ENCODE measurements at places on chromosomes 12 and 14. TPM values are rescaled to one million over a fixed set of nuclear protein-coding genes. Genes with fewer than 3 reads are reported as not detected.
A peak's percentile ranks its signal among the peaks of the same experiment; 100 is the strongest.

NAV3 gene
- 3.3 TPM for total RNA-seq

NFE2 gene
- 0.74 TPM for total RNA-seq

DNAI7 gene
- 0.89 TPM for total RNA-seq

GRCh38 chr12:79344855-79345847 lies 345.6 kb downstream of the PAWR start:
- DNase-seq, result no peak

DNA sequence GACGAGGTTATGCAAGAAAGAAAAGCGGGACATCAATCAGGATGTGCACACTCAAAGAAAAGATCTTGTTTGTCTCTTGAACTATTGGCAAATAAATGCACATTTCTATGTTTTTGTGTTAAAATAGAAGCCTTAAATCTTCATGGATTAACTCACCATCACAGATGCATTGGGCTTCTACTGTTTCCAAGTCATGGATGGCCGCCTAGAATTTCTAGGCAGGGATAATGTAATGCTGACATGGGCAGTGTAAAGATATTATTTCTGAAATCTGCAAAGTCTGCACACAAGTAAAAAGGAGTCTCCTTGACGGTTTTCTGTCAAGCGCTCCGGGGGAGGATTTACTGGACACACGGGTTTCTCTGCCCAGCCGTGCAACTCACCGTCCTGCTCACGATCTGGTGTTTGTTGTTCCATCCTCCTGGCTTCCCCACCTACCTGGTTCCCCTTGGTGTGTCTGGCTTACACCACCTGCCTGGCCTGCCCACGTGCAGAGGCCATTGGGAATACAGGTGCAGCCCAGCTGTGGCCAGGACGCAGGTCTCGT lies 103.3 kb upstream of the FZD10 start:
- DNase-seq, result no peak

- DNase-seq, result no peak
These were observed 232.9 kb downstream of the CHST11 start for GRCh38 chr12:104689635-104690034.

- DNase-seq, result no peak
These were observed 66.4 kb downstream of the UNC79 start for GRCh38 chr14:93496856-93497741.

DNA sequence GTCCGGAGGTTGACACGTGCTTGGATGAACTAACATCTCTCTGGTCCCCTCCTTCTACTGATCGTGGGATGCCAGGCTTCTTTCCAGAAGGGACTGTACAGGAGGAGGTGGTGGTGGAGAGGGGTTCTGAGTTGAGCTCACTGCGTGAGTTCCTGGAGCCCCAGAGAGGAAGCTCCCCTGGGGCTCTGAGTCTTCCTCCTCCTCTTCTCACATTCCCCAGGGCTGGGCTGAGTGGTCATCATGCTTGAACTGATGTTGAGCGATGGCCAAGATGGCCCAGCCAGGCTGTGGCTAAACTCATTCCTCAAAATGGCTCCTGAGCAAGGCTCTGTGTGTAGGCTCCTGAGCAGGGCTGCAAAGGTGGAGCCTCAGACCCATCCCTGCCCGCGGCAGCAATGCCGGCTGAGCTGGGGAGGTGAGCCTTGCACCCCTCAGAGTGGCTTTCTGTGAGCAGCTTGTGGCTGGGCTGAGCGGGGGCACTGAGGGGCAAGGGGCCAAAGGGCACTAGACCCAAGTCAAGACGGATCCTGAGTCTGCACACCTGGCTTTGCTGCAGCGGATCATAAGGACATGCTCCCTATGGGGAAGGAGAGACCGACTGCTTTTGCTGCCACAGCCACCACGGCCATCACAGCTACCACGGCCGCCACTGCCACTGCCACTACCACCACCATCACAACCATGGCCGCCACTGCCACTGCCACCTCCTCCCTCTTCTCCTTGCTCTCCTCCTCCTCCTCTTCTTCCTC lies 35.4 kb downstream of the MEG3 start:
- peak; percentile 7 for DNase-seq

DNA sequence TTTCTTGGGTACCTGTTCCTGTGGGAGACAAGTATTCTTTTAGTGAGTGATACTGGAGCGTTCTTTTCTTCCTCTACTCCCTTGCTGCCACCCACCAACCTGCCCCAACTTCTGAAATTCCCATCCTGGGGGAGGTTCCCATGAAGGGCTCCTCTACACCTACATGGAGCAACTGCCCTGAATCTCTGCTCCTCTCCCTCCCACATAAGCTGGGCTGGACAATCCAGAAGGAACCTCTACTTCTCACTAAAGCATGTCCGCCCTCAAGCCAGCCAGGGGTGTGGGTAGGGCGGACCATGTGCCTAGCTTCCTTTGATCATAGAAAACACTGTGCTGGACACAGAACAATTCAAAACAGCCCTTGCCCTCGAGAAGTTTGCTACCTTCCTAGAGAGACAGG lies 25.9 kb upstream of the ESRRB start:
- no peak for DNase-seq

Measured in left ventricle myocardium superior (tissue), 1 donor.